ENCODE measurements at places on chromosomes 1 and 21.
A peak's percentile ranks its signal among the peaks of the same experiment; 100 is the strongest.

DNA sequence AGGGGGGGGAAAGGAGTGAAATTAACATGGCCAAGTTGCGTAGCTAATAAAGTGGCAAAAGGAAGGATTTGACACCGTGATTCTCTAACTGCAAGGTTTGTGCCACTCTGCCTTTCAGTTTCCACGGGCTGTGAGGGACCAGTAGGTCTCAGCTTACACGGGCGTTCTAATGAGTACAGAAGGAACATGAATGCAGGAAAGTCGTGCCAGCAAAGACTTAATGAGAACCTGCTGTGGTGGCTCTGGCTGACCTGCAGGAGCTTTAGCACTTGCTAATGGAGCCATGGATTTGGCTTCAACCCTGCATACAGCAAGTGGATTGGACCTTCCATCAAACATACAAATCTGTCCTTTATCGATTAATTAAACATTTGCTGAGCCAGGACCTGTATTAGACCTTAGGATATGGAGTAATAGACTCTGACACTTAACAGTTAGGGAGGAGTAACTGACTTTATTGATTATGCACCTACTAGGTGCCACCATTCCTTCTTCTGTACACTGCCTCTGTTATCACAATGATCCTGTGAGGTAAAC, 15.1 kb upstream of the PITHD1 start:
- DNase-seq, result no peak

DNA sequence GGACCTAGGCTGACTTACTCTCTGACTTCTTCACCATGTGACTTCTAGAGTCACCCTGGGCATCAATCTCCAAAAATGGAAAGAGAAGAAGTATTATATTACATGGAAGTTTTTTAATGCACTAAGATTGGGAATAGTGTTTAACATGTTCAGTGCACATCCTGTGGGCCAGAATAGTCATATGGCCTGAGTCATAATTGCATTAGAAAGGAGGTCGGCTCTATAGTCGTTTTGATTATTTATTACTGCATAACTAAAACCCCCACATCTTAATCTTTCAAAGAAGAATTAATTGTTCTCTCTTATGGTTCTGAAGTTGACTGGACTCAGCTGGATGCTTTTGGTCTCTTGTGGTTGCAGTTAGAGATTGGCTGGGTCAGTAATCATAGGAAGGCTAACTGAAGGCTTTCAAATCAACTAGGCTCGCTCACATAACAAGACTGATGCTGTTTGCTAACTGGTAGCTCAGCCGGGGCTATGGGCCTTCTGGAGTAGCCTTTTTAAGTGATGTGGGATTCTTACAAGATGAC, 810.6 kb upstream of the ADGRL4 start:
- no peak for DNase-seq

- DNase-seq, result peak; percentile 25
Measured at GRCh38 chr1:63615768-63616420, 22.7 kb downstream of the PGM1 start.

- no peak for DNase-seq
Measured at GRCh38 chr1:59126366-59126765, 170.5 kb upstream of the FGGY start.

DNA sequence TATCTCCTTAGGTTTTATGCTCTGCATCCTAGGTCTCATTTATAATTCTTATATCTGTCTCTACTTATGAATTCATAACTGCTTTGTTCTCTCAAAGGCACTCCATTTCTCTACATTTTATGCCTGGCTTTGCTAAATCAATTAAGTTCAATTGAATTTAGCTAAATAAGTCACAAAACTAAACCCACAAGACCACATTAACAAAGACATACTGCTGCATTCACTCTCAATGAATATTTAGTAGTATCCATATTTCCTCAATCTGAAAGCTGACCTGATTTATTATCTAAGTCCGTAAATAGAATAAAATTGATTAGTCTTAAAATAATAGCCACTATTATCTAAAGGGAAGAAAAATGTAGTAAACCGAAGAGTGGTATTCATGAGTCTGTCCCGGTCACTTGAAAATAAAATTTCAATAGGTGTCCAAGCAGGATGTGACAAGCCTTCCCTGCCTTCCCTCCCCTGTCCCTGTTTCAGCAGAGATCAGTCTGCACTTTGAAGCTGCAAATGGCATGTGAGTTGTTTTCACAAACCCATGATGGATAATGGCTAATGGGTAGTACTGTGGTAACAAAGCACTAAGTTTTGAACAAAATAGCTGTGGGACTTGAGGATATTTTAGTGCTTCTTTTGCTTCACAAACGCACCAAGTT, 295.0 kb upstream of the NCAM2 start:
- DNase-seq, result no peak

- no peak for DNase-seq
Measured at GRCh38 chr1:3066826-3067225, 2.2 kb upstream of the PRDM16 start.

DNA sequence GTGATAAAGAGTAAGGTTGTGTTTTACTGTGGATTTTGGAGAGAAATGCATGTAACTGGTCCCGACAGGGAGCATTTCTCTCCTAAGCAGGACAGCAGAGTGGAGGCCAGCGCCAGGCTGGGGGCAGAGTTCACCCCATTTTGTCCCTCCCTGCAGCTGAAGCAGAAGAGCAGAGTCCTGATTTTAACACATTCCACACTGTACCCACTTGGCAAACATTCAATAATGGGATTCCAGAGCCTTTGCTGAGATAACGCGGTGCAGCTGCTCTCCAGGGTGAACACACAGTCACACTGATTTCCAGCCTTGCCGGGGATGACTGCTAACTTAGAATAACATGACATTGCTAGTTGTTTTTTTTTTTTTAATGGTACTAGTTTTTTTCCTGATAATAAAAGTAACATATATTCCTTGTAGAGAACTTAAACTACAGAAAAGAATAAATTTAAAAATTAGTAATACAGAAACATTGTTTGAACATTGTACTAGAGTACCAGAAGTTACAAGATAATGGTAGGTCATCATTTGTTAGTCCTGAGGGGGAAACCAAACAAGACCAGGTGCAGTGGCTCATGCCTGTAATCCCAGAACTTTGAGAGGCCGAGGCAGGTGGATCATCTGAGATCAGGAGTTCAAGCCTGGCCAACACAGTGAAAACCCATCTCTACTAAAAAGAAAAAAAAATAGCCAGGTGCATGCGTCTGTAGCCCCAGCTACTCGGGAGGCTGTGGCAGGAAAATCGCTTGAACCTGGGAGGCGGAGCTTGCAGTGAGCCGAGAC, 77.2 kb downstream of the SCCPDH start:
- DNase-seq, result no peak

DNA sequence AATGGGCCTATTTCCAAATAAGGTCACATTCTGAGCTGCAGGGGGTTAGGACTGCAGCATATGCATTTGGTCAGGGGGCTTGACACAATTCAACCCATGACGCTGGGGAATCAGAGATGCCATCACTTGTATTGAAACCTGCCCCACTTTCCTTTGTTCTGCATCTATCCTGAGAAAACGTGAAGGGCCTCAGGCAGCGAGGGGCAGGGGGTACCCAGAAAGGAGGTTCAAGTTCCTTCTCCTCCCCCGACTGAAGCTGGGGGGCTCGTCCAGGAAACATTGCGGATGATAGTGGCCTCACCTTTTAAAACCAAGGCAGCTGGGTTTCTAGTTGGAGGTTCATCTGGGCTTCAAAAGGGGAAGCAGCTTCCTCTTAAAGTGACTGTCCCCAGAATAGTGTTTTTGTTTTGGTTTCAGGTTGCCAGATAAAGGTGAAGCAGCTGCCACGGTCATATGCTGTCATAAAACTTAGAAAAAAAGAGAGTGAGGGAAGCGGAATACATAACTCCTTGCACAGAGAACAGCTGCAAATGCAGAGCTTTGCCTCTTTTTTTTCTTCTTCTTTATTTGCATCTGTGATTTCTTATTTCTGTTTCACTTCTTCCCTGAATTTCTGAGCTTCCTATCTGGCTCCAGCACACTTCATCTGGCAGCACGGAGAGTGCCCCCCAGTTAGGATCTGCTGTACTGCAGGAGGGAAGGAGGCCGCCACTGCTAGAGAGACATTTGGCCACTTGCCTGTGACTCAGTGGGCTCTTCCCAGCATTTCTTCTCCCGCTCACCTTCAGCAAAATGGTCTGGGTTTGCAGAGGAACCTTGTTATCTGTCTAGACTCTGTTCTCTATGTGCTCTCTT, 142.0 kb downstream of the AJAP1 start:
- DNase-seq, result no peak

DNA sequence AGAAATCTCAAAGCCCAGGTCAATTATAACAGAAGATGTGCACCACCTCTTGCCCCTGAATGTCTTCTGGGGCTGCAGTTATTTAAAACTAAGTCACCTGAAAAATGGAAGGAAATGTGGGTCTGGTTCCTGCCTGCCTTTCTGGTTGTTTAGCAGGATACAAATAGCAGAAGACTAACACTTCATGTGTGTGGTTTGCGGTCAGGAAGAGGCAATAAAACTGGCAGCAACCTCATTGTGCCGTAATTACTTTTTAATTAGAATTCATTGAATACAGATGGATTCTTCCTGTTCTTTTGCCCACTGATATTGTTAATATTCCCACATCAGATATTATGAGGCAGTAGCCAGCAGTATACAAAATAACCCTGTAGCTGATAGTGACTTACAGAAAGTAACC, 345.7 kb downstream of the ZNF326 start:
- no peak for DNase-seq

GRCh38 chr21:37843191-37843590, 73.1 kb downstream of the KCNJ6 start:
- no peak for DNase-seq

DNA sequence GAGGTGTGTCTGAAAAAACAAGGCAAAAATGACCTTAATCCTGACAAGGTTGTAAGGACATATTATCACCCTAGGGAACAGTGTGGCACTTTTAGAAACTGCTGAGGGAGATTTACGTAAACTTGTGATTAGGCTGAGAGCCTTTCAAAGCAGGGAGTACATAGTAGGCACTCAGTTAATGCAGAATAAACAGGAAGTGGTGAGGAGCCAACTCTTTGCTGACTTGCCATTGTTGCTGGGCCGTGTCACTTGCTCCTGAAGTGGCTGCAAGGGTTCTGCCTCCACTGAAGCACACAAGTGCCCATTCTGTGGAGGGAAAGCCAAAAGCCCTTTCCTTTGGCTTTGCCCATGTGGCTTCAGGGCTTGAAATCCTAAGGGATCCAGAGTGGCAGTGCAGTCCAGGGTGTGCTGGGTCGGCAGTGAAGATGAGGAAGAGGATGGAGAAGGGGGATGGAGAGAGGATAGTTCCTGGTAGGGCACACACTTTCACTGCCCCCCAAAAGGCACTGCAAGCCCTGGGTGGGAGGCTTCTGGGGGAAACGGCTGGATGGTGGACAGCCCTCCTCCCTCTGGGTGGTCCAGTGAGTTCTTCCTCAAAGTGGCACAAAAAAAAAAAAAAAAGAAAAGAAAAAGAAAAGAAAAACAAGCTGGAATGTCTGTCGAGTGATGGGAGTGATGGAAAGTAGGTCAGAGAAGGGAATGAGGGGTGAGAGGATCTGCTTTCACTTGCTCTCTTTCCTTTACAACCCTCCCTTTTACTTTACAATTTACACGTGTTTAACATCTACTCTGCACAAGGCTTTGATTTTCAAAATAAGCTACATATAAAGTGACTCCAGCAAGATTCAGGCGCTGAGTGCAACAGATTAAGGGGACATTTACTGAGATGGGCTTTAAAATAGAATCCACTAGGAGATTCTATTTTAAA, 13.7 kb upstream of the RHEX start:
- no peak for DNase-seq

DNA sequence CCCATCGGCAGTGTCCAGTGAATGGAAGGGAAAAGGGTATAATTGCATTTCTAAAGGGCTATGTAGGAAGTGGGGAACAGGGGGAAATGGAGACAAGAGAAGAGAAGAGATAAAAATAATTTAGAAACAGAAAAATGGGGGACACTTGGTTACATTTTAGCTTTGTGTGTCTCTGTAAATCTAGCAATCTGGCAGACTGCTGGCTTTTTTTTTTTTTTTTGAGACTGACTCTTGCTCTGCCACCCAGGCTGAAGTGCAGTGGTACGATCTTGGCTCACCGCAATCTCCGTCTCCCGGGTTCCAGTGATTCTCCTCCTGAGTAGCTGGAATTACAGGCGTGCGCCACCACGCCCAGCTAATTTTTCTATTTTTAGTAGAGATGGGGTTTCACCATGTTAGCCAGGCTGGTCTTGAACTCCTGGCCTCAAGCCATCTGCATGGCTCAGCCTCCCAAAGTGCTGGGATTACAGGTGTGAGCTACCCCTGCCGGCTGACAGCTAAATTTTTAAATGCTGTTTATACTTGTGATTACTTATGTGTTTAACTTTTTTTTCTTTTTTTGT, 53.4 kb downstream of the AGPAT3 start:
- DNase-seq, result no peak

DNA sequence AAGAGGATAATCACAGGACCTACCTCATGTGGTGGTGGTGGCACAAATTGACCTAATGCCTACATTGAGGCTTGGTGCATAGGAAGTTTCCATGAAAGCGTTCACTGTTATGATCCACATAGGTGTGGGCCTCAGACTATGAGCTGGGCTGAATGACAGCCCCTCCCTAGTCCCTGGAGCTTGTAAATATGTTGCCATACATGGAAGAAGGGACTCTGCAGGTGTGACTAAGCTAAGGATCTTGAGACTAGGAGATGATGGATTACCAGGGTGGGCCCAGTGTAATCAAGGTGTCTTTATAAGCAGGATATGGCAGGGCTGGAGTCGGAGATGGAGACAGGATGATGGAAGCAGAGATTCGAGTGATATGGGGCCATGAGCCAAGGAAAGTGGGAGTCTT, 31.0 kb upstream of the KCNE1 start:
- no peak for DNase-seq

DNA sequence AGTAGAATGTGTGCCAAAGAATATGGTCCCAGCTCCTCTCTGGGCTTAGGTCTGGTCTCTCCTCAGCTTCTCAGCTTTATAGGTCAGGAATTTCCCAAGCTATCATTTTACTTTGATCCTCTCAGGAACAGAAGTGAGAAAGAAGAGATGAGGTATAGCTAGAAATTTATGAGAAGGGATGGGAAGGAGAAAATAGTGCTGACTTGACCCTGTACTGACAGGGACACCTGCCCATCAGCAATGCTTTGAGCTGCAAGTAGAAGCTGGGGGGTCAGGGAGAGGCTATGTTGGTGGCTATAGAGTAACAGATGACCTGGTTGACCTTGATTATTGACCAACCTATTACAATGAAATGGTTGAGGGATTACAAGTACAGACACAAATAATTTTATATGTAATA, 75.0 kb downstream of the XCL2 start:
- no peak for DNase-seq

DNA sequence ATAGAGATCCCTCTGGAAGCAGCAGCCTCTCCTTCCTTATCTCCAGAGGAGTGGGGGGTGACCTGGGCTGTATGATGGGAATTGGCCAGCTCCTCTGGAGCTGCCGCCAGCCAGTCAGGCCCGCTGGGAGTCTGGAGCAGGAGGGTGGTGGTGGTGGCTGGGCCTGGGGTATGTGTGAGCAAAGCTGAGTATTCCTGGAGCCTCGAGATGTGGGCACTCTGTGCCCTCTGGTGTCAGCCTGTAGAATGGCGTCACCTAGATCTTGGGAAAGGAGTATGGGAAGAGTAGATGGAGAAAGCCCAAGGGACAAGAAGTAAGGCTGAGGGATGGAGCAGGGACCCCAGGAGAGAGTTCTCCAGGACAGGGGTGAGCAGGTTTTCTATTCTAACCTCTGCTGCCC, 16.0 kb downstream of the VANGL2 start:
- DNase-seq, result no peak
